ENCODE measurements at places on chromosomes 4 and X.

DNA sequence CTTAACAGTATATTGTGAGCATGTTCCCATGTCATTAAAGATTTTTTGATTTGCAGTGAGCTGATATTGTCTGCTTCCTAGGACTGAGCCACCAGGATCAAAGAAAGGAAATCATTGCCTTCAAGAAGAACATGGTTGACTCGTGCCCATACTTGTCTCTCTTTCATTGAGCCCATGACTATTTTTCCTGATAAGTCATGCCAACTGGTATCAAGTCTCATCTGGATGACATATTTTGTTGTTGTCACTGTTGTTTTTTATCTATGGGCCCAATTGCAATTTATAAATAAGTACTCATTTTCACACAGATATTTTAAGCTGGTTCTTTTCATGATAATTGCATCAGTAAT lies 10.2 kb upstream of the RHOH start:
- no peak for DNase-seq

DNA sequence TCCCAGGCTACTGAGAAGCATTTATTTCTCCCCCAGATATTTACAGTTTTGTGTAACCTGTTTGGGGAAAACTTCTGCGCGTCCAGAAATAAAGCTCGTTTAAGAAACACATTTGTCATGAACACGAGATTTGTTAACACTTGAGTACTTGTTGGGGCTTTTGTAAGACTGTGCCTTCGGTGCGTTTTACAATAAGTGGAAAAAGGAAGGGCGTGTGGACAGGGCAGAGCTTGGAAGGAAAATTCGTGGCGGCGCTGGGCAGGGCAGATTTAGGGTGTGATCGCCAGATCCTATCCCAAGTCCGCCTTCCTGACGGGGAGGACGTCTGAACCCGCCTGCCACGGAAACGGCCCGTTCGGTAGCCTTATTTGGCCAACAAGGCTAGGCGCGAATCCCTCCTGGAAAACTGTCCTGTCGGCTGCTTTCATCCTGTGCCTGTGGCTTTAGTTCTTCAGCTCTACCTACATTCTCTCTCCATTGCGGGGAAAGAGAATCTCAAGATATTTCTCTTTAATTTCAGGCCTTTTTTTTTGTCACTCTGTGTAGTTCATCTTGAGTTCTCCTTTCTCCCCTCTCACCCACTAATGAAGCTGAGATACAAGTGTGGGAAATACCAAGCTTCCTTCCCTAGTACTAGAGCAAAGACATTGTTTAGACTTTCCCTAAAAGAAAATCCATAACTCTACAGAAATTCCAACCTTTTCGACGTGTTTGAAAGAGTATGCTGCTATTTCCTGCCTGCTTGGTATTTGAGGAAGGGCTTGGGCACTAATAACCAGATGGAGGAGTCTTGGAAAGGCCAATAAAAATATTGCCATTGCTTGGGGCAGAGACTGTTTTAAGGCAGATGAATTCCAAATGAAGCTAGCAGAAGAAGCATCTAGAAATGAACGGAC lies 982 bp downstream of the PDLIM5 start:
- peak; percentile 61 for DNase-seq

DNA sequence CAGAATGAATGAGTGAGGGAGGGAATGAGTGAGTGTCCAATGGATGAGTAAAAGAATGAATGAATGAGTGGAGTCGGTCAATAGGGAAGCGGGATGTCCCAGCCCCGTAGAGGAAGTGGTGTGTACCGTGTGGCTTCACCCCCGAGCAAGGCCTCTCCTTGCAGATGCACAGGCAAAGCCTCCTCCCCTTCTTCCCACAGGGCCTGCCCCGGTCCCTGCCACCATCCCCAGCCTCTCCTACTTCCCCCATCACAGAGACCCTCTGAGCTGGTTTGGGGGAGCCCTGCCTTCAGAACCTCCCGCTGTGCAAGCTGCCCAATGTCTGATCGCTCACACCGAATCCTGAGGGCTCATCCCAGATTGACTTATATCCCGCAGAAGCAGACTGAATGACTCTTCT lies 13.6 kb downstream of the HTRA3 start:
- DNase-seq, result no peak

DNA sequence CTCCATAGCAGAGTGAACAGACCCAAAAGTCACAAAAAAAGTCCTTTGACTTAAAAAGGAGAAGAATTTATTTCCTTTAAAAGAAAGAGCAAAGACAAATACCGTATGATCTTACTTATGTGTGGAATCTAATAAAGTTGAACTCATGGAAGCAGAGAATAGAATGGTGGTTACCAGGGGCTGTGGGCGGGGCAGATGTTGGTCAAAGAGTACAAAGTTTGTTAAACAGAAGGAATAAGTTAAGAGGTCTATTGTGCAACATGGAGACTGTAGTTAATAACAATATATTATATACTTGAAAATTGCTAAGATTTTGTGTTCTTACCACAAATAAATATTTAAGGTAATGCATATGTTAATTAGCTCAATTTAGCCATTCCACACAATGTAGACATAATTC lies 173.3 kb upstream of the S100G start:
- DNase-seq, result no peak

GRCh38 chr4:54941994-54942552 lies 183.3 kb downstream of the KDR start:
- DNase-seq, result no peak

GRCh38 chr4:32560306-32560705 lies 1840.1 kb downstream of the PCDH7 start:
- DNase-seq, result no peak

- no peak for DNase-seq
Measured at GRCh38 chr4:61375301-61375700, 175.2 kb downstream of the ADGRL3 start.

DNA sequence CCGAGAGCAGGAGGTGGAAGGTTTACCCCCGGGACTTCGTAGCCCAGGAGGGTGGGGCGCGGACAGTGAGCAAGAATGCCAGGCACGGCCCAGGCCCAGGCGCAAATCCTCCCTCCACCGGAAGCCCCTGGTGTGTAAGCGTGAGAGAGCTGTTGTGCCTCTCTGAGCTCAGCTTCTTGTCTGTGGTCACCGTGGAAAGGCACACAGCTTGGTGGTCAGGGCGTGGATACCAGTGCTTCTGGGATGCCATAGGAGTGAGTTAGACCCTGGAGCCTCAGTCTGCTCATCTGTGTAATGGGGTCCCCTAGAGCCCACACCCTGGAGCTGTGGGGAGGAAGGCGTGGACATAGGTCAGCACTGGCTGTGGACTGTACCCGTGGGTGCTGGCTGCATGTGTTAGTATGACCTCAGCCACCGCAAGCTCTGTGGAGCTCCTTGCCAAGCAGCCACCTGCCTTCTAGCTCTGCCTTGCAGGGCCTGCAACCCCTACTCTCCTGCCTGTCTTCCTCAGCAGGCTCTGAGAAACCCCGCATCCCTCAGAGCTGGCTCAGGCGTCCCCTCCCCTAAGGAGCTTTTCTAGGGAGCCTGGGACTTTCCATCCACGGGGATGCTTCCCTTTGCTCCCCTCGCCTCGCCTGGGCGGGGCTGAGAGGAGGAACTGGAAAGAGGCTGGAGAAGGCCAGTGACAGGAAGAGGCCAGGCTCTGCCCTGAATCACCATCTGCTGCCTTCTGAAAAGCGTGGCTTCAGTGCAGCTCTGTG lies 28.0 kb upstream of the AFAP1 start:
- DNase-seq, result peak; percentile 18

DNA sequence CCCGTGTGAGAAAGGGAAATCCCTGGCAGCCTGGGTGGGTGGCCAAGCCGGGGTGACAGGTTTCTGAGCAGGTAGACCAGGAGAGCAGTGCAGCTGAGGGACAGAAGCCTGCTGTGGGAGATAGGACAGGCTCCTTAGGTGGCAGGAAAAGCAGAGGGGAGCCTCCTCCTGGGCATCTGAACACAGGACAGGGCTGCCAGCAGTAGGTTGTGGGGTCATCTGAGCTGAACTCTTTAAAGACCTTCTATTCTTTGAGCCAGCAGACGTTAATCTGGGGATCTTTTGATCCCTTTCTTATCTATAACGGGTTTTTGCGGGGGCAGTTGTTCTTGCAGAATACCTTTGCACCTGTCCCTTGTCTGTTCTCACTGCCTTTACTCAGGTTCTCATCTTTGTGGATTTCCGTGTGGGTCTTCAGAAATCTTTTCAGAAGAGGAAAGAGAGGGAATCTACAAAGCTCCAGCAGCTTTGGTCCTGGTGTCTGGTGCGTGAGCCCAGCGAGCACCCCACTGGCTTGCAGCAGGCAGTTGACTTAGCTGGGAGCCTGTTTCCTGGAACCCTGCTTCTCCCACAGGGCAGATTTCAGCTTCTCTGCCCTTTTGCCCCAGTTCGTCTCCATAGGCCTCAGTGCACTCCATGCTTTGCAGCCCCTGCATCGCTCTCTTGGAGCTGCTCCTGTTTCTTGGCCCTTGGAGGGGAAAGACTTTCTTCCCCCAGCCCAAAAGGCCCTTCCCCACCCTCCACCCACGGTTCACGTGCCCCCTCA lies 35.8 kb upstream of the TADA2B start:
- no peak for DNase-seq

DNA sequence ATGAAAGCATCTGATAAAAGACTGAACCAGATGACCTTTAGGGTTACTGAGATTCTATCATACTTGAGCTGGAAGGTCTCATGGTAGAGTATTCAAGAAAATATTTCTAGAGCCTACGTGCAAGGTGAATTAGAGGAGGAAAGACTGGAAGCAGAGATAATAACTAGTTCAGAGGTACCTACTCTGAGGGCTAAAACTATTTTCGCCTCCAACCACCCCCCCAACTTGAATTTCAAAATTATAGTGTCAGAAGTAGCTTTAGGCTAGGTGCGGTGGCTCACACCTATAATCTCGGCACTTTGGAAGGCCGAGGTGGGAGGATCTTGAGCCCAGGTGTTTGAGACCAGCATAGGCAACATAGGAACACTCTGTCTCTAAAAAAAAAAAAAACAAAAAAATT lies 30.9 kb downstream of the NLGN3 start:
- no peak for DNase-seq

GRCh38 chr4:127251423-127251822 lies 381.3 kb upstream of the INTU start:
- no peak for DNase-seq

All from inflammatory macrophage (primary cell).